Right atrium auricular region (tissue), 2 donors: ENCODE measurements at places on chromosomes 13 and 19.
A peak's percentile ranks its signal among the peaks of the same experiment; 100 is the strongest.

DNA sequence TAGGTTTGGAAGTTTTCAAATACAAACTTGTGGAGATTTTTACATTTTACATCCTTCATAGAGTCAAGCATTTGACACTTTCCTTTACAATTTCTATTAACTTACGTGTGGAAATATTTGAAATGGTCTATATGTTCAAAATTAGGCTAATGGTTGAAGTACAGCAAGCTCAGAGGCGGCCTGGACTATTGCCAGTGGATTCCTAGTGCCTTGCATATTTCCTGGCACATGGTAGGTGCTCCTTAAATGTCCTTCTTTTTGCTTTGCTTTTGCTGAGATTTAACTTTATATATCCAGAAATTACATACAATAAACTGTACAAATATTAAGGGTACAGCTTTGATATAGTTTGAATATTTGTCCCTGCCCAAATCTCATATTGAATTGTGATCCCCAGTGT lies 93.9 kb downstream of the UBL3 start:
- H3K27me3 ChIP-seq, result no peaks in the 10 kb centered on the region
- H3K36me3 ChIP-seq, result no peaks in the 10 kb centered on the region
- H3K27ac ChIP-seq, result no peak overlapping the region
- no peaks in the 10 kb centered on the region for H3K4me1 ChIP-seq
- DNase-seq, result no peak
- no peak overlapping the region for H3K4me3 ChIP-seq

DNA sequence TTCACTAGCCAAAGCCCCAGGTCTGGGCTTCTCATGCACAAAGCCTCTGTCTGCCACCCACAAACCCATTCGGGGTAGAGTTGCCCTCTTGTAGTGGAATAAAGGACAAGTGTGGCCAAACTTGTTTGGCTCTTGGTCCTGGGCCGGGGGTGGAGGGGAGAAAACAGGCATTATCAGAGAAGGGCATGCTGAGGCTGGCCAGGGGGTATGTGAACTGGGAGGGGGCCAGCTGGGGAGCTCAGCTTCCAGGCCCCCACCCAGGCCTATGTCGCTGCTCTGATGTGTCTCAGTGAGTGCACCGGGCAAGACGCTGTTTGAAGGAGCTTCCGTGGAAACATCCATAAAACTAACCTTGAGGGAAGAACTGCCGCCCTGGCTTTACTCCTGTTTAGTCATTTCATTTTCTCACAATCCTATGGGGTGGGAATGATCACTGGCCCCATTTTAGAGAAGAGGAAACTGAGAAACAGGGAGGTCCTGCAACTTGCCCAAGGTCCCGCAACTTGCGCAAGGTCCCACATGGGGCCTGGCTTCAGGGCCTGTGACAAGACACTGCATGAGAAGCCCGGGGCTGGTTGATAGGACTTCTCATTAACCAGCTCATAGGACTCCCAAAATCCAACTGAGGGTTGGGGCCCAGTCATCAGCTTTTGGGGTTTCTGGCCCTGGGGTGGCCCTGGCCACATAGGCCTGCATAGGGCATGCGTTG lies 30.8 kb downstream of the CCNE1 start:
- no peak for DNase-seq
- H3K4me3 ChIP-seq, result no peak overlapping the region
- H3K27me3 ChIP-seq, result no peaks in the 10 kb centered on the region
- no peak overlapping the region for H3K27ac ChIP-seq
- no peaks in the 10 kb centered on the region for H3K4me1 ChIP-seq

- peak overlapping the region; percentile 68 for H3K27ac ChIP-seq
- no peaks in the 10 kb centered on the region for H3K4me1 ChIP-seq
- no peaks in the 10 kb centered on the region for H3K27me3 ChIP-seq
- peaks cover 62% of the 10 kb centered on the region for H3K36me3 ChIP-seq
- no peak overlapping the region for H3K4me3 ChIP-seq
- no peak for DNase-seq
These were observed 11.7 kb upstream of the KPTN start for GRCh38 chr19:47495478-47496372.

GRCh38 chr19:7870571-7871436 lies 3.4 kb downstream of the PRR36 start:
- no peaks in the 10 kb centered on the region for H3K36me3 ChIP-seq
- no peaks in the 10 kb centered on the region for H3K4me1 ChIP-seq
- H3K27ac ChIP-seq, result no peak overlapping the region

DNA sequence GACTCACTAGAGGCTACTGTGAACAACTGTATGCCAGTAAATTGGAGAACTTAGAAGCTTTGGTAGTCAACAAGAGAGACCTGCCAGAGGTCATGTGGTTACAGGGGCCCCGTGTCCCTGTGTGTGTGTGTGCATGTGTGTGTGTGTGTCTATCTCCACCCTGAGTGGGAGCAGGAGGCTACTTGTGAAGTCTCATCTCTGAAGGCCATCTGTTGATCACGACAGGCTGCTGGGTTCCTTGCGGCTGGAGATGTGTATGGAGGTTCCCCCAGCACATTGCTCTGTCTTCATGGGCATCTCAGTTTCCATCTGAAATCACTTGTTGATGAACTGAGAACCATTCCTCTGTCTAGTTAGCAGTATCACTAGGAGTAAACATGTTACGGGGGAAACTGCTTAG lies 58.2 kb upstream of the TEX29 start:
- peak; percentile 55 for DNase-seq
- H3K4me1 ChIP-seq, result peaks cover 9% of the 10 kb centered on the region
- H3K36me3 ChIP-seq, result peaks cover 29% of the 10 kb centered on the region

- no peaks in the 10 kb centered on the region for H3K27me3 ChIP-seq
- H3K36me3 ChIP-seq, result no peaks in the 10 kb centered on the region
- H3K27ac ChIP-seq, result no peak overlapping the region
These were observed 206.2 kb downstream of the URI1 start for GRCh38 chr19:30148039-30148790.

- no peaks in the 10 kb centered on the region for H3K36me3 ChIP-seq
- DNase-seq, result no peak
- no peak overlapping the region for H3K4me3 ChIP-seq
These were observed 19.6 kb upstream of the B3GNT3 start for GRCh38 chr19:17775245-17775927.

DNA sequence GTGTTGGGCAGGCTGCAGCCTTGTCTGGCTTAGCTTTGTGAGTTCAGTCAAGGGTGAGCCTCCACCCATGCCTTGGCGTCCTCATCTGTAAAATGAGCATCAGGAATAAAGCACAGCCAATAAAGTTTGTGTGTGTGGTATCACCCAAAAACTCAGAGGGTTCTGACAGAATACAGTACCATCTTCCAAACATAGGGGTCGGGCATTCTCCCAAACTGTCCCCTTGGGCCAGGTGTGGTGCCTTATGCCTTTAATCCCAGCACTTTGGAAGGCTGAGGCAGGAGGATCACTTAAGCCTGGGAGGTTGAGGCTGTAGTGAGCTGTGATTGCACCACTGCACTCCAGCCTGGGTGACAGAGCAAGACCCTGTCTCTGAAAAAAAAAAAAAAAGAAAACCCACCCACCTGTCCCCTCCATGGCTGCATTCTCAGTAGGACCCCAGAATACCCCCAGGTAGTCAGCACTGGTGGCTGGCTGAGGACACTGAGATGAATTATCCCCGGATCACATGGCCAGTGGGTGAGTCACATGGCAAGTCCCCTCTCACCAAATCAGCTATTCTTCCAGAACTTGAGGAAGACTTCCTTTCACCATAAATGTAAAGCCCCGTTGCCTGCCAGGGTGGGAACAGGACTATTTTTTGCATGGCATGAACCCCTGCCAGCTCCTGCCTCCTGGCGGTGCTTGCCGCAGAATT lies 18.6 kb downstream of the POP4 start:
- H3K4me3 ChIP-seq, result no peak overlapping the region
- H3K36me3 ChIP-seq, result no peaks in the 10 kb centered on the region
- DNase-seq, result no peak

- no peak overlapping the region for H3K4me3 ChIP-seq
- DNase-seq, result no peak
- H3K4me1 ChIP-seq, result no peaks in the 10 kb centered on the region
- no peaks in the 10 kb centered on the region for H3K36me3 ChIP-seq
These were observed 32.2 kb upstream of the TM9SF2 start for GRCh38 chr13:99469041-99469440.

GRCh38 chr13:27617881-27618321 lies 2.4 kb downstream of the LNX2 start:
- H3K36me3 ChIP-seq, result no peaks in the 10 kb centered on the region
- no peaks in the 10 kb centered on the region for H3K4me1 ChIP-seq
- peak overlapping the region; percentile 98 for H3K27ac ChIP-seq
- no peak overlapping the region for H3K4me3 ChIP-seq
- H3K27me3 ChIP-seq, result no peaks in the 10 kb centered on the region

- H3K4me3 ChIP-seq, result no peak overlapping the region
- H3K27ac ChIP-seq, result no peak overlapping the region
- no peaks in the 10 kb centered on the region for H3K27me3 ChIP-seq
- H3K36me3 ChIP-seq, result no peaks in the 10 kb centered on the region
- H3K4me1 ChIP-seq, result no peaks in the 10 kb centered on the region
- DNase-seq, result no peak
These were observed 419.2 kb downstream of the SLITRK6 start for GRCh38 chr13:85379991-85380390.

GRCh38 chr19:3966051-3967017 lies 4.6 kb downstream of the DAPK3 start:
- peak overlapping the region; percentile 99 for H3K27ac ChIP-seq
- H3K4me3 ChIP-seq, result no peak overlapping the region
- no peaks in the 10 kb centered on the region for H3K27me3 ChIP-seq
- no peak for DNase-seq

DNA sequence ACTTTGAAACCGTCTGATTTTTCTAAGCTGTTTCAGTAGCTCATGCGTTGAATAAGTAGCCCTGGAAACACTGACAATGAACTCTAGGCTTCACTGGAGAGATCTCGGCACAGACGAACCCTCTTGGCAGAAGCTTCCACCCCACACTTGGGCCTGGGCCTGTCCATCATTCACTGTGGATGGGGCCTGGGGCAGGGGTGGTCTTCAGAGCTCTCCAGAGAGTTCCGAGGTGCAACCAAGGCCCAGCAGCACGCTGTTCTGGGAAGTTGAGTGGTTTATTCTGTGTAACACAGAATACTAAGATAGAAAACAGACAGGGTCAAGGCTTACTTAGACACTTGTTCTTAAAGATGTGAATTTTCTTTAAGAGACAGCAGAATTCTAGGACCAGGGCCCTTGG lies 21.9 kb downstream of the NAXD start:
- no peaks in the 10 kb centered on the region for H3K4me1 ChIP-seq
- H3K4me3 ChIP-seq, result no peak overlapping the region
- no peak for DNase-seq

GRCh38 chr19:33199441-33200265 lies 5.5 kb downstream of the LRP3 start:
- no peak overlapping the region for H3K27ac ChIP-seq
- H3K27me3 ChIP-seq, result no peaks in the 10 kb centered on the region
- H3K4me3 ChIP-seq, result no peak overlapping the region
- peaks cover 4% of the 10 kb centered on the region for H3K36me3 ChIP-seq
- H3K4me1 ChIP-seq, result peaks cover 12% of the 10 kb centered on the region
- no peak for DNase-seq

DNA sequence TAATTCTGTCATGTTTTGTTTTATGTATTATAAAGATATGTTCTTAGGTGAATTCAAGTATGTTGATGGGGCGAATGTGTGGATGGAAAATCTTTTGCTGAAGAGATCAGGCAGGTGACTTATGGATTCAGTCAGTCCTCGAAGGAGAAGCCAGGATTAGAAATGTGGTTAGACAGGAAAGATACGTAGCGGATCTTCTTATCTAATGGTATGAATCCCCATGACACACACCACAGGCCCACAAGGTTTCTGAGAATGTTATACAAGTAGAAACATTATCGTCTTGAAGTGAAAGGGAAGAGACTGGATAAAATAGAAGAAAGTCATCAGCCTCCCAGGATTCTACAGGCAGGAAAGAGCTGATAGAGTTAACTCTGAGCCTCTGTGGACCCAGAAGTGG lies 69.0 kb upstream of the RFXAP start:
- H3K4me1 ChIP-seq, result no peaks in the 10 kb centered on the region
- H3K4me3 ChIP-seq, result no peak overlapping the region
- no peaks in the 10 kb centered on the region for H3K36me3 ChIP-seq

- no peaks in the 10 kb centered on the region for H3K36me3 ChIP-seq
- H3K27ac ChIP-seq, result no peak overlapping the region
- H3K27me3 ChIP-seq, result no peaks in the 10 kb centered on the region
- no peaks in the 10 kb centered on the region for H3K4me1 ChIP-seq
These were observed 18.3 kb upstream of the DHRS12 start for GRCh38 chr13:51822106-51822815.

DNA sequence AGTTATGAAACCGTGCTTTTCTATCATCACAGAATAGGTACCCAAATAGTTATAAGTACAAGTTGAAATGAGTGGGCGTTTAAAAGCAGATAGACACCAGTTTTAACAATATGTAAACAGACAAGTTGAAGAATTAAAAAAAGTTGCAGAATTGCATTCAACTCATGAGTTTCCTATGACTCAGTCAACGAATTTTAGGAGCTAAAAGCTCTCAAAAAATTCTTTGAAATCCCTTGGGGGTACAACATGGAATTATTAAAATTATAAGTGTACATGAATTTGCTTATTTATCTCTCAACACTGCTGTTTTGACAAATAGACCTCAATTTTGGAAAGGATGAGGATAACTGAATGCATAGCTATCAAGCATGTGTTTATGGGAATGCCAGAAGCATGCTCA lies 693.4 kb downstream of the PCDH9 start:
- no peak for DNase-seq
- no peaks in the 10 kb centered on the region for H3K36me3 ChIP-seq
- no peaks in the 10 kb centered on the region for H3K27me3 ChIP-seq
- no peak overlapping the region for H3K4me3 ChIP-seq
- no peak overlapping the region for H3K27ac ChIP-seq

GRCh38 chr13:107370015-107370785 lies 802.3 kb upstream of the ARGLU1 start:
- no peak for DNase-seq
- no peak overlapping the region for H3K4me3 ChIP-seq
- no peak overlapping the region for H3K27ac ChIP-seq
- no peaks in the 10 kb centered on the region for H3K27me3 ChIP-seq

GRCh38 chr13:31350560-31350959 lies 150.8 kb downstream of the B3GLCT start:
- no peak overlapping the region for H3K27ac ChIP-seq
- H3K27me3 ChIP-seq, result no peaks in the 10 kb centered on the region
- no peaks in the 10 kb centered on the region for H3K36me3 ChIP-seq
- DNase-seq, result no peak
- H3K4me1 ChIP-seq, result no peaks in the 10 kb centered on the region

DNA sequence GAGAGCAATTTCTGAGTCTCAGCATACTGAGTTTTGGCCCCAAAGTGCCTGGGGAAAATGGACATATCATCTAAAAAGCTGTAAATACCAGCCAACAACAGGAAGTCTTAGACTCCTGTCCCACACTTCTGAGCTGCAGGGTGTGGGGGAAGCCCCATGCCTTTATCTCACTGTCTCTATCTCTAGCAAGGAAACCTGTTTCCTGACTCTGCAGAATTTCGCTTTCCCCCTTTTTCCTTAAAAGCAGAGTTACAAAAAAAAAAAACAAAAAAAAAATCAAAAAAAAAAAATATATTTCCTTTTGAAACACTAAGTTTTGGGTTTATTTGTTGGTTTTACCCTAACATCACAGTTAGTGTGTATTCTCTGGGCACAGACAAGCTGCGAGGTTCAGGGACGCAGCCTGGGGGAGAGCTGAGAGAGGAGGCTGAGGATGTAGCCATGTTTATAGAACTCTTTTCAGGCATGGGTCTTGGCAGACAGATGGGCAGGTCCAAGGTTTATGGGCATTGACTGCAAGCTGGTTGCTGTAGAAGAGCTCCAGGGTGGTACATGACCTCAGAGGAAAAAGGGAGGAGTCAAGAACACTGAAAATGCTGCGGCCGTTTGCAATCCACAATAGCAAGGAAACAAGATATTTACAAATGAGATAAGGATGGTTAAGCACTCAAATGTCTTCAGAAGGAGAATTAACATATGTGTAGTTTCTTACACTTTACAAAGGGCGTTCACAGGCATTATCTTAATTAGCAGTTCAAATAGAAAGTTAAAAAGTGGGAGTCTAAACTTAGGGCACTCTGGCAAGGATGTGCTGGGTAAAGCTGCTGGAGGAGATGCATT lies 4.9 kb downstream of the MBNL2 start:
- H3K4me1 ChIP-seq, result peaks cover 74% of the 10 kb centered on the region
- no peak overlapping the region for H3K4me3 ChIP-seq
- H3K36me3 ChIP-seq, result no peaks in the 10 kb centered on the region
- H3K27me3 ChIP-seq, result no peaks in the 10 kb centered on the region
